ENCODE measurements at places on chromosomes 4 and X. TPM values are rescaled to one million over a fixed set of nuclear protein-coding genes. Genes with fewer than 3 reads are reported as not detected.

GNRHR gene
- 0.26 TPM for total RNA-seq

GAGE13 gene
- not detected for total RNA-seq

JADE1 gene
- total RNA-seq, result 5.9 TPM

COX7B2 gene
- not detected for total RNA-seq

VSIG4 gene
- 1.7 TPM for total RNA-seq

PORCN gene
- total RNA-seq, result 13.0 TPM

ALAS2 gene
- total RNA-seq, result not detected

ASB5 gene
- 0.13 TPM for total RNA-seq

MAGEA2B gene
- not detected for total RNA-seq

PHOX2B gene
- total RNA-seq, result not detected

AMBN gene
- not detected for total RNA-seq

CSN3 gene
- not detected for total RNA-seq

TMEM184C gene
- 20.8 TPM for total RNA-seq

ZAR1 gene
- total RNA-seq, result not detected

CXorf65 gene
- total RNA-seq, result not detected

STARD8 gene
- total RNA-seq, result 3.0 TPM

NOX1 gene
- not detected for total RNA-seq

SOX3 gene
- total RNA-seq, result not detected

MBNL3 gene
- 22.5 TPM for total RNA-seq

TBX22 gene
- total RNA-seq, result not detected

GPM6B gene
- total RNA-seq, result 5.3 TPM

HPSE gene
- total RNA-seq, result 12.5 TPM

PABPC1L2B gene
- not detected for total RNA-seq

SMR3B gene
- total RNA-seq, result not detected

SPIN4 gene
- total RNA-seq, result 9.0 TPM

GAB3 gene
- total RNA-seq, result 1.1 TPM

PPP3CA gene
- total RNA-seq, result 25.7 TPM

POLN gene
- total RNA-seq, result 0.19 TPM

RBM10 gene
- total RNA-seq, result 28.1 TPM

GIMD1 gene
- not detected for total RNA-seq

LRIT3 gene
- not detected for total RNA-seq

UGT2B7 gene
- not detected for total RNA-seq

RHOXF1 gene
- not detected for total RNA-seq

LEF1 gene
- total RNA-seq, result 8.0 TPM

NHS gene
- total RNA-seq, result 3.2 TPM

AREG gene
- 16.6 TPM for total RNA-seq

COL25A1 gene
- 0.08 TPM for total RNA-seq

ETDB gene
- total RNA-seq, result not detected

LINC00632 gene
- total RNA-seq, result 0.83 TPM

ARHGEF6 gene
- 4.7 TPM for total RNA-seq

SPANXB1 gene
- total RNA-seq, result not detected

TCEAL5 gene
- not detected for total RNA-seq

PF4V1 gene
- total RNA-seq, result not detected

SLIT2 gene
- total RNA-seq, result 16.0 TPM

ALPK1 gene
- 12.6 TPM for total RNA-seq

APOO gene
- 25.1 TPM for total RNA-seq

RGN gene
- total RNA-seq, result not detected

TRIML2 gene
- total RNA-seq, result not detected

RBMXL3 gene
- total RNA-seq, result not detected

RS1 gene
- total RNA-seq, result not detected

S100G gene
- not detected for total RNA-seq

DCAF4L1 gene
- 0.22 TPM for total RNA-seq

PHKA1 gene
- 10.3 TPM for total RNA-seq

TSPAN7 gene
- total RNA-seq, result 23.9 TPM

SPANXN4 gene
- total RNA-seq, result not detected

CT55 gene
- not detected for total RNA-seq

RASSF6 gene
- 2.8 TPM for total RNA-seq

HSFX4 gene
- not detected for total RNA-seq

All from esophagus squamous epithelium (tissue), 5 donors.